ENCODE measurements at places on chromosomes 3 and 15.

GRCh38 chr3:88912294-88912877 is 195.0 kb upstream of the EPHA3 start:
- no peak for DNase-seq

- DNase-seq: no peak
These were observed 20.5 kb upstream of the UBE2Q2 start for GRCh38 chr15:75822685-75823278.

DNA sequence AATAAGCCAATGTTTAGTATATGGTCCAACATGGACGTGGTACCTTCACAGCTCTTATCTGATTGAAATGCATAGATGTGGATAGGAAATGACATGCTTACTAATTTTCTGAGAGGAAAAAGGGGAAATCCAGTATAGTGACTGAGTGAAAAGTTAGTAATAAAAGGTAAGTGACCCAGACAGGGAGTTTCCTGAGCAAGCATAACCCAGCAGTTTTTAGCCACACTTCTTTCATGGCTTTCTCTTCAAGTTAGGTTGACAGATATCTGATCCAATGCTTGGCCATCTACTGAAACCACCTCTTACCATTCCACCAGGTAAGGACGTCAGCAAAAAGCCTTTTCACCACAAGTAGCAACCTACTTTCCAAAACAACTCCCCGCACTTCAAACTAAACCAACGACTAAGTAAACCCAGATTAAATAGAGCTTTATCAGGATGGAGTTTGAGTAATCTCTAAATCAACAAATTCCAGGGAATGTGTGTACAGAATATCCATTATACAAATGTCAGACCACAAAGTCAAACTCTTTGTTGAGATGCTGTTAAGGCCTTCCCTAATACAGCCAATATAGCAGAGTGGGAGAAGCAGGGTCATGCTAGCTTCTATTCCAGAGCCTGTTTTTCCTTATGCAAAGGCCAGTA is 329.7 kb downstream of the RORA start:
- peak; percentile 66 for DNase-seq

- DNase-seq: no peak
These were observed 8.0 kb downstream of the A4GNT start for GRCh38 chr3:138124188-138124587.

DNA sequence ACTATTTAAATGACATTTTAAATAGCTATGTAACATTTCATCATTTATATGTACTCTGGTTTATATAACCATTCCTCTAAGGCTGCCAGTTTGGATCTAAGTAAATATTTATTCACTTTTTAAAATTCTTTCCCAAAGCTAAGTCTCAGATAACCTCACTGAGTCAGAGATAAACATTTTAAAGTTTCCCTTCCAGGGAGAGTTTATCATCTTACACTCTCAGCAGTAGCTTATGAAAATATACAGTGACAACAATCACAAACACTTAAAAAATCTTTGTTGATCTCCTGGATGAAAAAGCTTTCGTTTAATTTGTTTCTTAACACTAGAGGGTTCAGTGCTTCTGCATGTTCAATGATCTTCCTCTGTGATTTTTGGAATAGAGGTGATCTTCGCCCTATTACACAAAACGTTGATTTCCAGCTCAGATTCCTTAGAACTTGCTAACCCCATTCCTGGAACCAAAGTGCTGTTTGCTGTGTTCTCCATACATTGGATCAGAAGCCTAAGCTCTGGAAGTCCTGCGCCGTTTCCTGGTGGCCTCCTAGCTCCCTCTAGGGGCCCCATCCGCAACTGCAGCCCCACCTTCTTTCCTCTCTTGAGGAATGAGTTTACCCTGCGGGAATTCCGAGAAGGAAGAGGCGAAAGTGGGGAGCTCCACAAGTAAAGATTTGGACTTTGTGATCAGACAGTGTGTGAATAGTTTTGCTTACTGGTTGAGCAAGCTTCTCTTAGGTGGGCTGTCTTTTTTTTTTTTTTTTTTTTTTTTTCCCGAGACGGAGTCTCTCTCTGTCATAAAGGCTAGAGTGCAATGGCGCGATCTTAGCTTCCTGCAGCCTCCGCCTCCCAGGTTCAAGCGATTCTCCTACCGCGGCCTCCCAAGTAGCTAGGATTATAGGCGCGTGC is 29.3 kb upstream of the SACM1L start:
- peak; percentile 21 for DNase-seq

DNA sequence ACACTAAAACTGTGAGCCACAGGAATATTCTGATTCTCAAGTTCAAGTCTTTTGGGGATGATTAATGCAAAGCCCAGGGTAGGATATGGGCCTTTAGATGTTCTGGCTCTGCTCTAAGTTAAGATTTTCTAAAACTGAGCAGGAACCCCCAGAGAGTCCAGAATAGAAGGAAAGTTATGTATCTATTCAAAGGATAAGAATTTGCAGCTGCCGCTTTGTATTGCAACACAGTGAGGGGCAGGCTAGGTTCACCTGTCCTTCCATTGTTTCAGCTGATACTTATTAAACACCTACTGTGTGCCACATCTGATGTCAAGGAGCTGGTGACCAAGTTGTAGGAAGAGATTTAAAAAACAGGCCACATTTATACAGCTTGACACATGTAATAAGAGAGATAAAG is 290.4 kb downstream of the MAGI1 start:
- DNase-seq: no peak

- DNase-seq: no peak
These were observed 20.4 kb downstream of the ABI3BP start for GRCh38 chr3:100972867-100973266.

DNA sequence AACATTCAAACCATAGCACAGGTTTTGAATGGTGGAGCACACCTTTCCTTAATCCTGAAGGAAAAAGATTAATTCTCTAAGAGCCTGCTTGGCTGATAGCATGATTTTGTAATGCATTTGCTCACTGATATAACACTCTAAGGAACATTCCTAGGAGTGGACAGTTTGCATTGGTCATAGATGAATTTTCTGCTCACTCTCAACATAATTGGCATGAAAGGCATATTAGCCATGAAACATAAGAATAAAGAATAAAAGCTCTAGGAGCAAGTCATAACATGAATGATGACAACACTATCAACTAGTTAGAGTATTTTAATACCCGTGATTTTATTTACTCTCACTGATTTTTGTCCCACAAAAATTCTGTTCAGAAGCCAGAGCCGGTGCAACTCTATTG is 34.3 kb upstream of the LRTM1 start:
- DNase-seq: no peak

GRCh38 chr15:101808201-101808600 is 3.8 kb upstream of the OR4F15 start:
- DNase-seq: no peak

All from activated CD4-positive, alpha-beta T cell treated with anti-CD3 and anti-CD28 coated beads, Interleukin-2, Interleukin-4, amounts not matched to agents 100 ng/mL and 50 ng/mL, durations not matched to agents 16 hours and 8 hours (primary cell).